Left ventricle myocardium inferior (tissue), 1 donor: ENCODE measurements at places on chromosomes 2 and 18. TPM values are rescaled to one million over a fixed set of nuclear protein-coding genes. Genes with fewer than 3 reads are reported as not detected.

Gene TRPM8
- not detected for total RNA-seq

DNA sequence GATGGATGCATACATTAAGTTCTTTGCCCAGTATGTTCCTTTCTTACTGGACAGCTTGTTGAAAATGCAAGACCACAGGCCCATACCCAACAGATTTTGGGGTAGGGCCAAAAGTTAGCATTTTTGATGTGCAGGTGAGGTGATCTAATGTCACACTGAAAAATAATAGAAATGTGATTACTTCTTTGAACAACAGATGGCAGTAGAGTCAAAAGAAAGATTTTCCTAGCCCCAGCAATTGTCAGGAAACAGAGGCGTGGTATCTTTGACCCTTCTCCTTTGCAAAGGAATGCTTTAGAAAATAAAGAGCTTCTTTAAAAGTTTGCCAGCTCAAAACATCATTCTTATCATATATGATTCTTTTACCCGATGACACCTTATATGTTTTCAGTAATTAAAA is 343.6 kb upstream of the SYT4 start:
- H3K36me3 ChIP-seq: no peaks in the 10 kb centered on the region
- no peak overlapping the region for H3K4me3 ChIP-seq
- no peak overlapping the region for H3K27ac ChIP-seq
- DNase-seq: no peak

GRCh38 chr2:8296306-8296705 is 385.6 kb upstream of the ID2 start:
- H3K36me3 ChIP-seq: no peaks in the 10 kb centered on the region
- H3K27ac ChIP-seq: no peak overlapping the region
- H3K4me3 ChIP-seq: no peak overlapping the region
- no peaks in the 10 kb centered on the region for H3K4me1 ChIP-seq

GRCh38 chr2:30860726-30861125 is 53.5 kb upstream of the CAPN13 start:
- H3K27ac ChIP-seq: no peak overlapping the region
- H3K4me1 ChIP-seq: peaks cover 5% of the 10 kb centered on the region
- DNase-seq: no peak
- H3K4me3 ChIP-seq: no peak overlapping the region
- H3K36me3 ChIP-seq: no peaks in the 10 kb centered on the region

DNA sequence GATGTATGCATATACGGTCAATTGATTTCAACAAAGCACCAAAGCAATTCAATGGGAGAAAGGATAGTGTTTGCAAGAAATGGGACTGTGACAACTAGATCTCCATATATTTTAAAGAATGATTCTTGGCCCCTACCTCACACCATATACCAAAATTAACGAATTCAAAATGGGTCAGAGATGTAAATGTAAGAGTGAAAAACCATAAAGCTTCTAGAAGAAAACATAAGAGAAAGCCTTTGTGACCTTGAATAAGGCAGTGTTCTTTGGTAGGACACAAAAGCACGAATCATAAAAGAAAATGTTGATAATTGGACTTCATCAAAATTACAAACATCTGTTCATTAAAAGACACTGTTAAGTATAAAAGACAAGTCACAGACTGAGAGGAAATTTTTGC is 5.0 kb upstream of the PROC start:
- DNase-seq: no peak
- H3K27me3 ChIP-seq: peaks cover 21% of the 10 kb centered on the region
- H3K4me1 ChIP-seq: peaks cover 50% of the 10 kb centered on the region
- no peak overlapping the region for H3K4me3 ChIP-seq

DNA sequence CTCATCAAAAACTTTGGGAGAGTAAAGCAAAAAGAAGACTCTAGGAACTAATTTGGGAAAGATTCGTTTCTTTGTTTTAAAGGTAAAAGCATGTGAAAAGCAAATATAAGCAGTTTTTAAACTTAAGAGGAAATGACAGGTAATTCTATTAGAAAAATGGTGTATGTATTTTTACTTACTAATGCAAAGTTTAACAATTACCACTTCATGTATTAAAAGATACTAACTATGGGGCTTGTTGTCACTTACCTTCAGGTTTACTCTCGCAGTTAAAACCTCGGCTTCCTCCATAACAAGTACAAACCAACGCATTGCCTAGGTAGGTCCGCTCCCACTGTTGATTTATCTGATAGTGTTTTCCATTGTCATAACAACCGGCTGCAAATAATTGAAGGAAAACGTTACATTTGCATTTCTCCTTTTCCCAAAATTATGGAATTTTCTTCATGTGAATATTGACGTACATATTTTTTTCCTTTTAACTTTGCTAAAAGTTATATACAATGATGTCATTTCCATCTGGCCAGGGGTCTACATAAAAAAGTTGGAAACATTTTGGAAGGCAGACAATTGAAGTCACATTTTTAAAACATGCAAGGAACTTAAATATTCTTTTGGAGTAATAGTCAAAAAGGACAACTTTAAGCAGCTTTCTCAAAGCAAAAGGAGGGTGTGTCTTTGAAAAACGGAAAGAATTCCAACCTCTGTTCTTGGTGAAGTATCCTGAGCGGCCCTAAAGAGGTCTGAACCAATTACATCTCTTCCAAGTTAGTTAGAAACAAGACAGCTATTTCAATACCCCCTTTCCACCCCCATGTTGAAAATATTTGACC is 1.2 kb downstream of the FN1 start:
- peaks cover 40% of the 10 kb centered on the region for H3K4me1 ChIP-seq
- DNase-seq: no peak
- peak overlapping the region; percentile 91 for H3K27ac ChIP-seq
- H3K36me3 ChIP-seq: peaks cover 16% of the 10 kb centered on the region
- peak overlapping the region; percentile 77 for H3K4me3 ChIP-seq
